ENCODE measurements at places on chromosomes 1 and 21.

- DNase-seq: no peak
Observed at GRCh38 chr1:76425201-76426145, 350.9 kb downstream of the ST6GALNAC3 start.

GRCh38 chr1:212542761-212543187, 65.8 kb upstream of the ATF3 start:
- no peak for DNase-seq

DNA sequence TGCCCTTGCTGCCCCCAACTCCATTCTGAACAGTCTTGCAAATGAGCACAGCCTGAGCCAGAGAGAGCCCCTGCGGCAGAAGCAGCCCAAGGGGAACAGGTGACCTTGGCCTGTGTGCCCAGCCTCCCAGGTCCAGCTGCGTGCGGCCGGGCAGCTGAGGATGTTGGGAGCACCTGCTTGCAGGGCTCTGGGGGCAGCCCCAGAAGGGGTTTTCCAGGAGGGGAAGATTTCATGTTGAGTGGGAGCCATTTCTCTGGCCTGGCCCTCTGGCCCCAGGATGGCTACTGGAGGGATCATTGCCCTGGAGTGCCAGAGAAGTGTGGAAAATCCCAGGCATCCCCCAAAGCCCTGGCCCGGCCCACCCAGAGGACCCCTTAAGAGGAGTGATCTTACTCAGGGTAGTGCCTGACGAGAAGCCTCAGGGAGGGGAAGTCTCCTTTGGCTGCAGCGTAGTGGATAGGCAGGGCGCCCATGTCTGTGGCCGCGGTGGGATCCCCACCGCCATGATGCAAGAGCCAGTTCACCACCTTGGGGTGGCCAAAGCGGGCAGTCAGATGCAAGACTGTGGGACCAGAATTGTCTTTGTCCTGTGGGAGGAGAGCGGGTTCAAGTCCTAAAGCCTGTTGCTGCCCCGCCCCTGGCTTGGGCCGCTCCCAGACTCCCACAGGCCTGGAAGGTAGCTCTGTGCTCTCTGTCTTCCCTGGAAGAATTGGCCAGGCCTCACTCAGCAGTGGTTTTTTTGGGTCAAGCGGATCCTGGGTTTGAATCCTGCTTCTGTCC, 20.6 kb upstream of the RNU1-4 start:
- no peak for DNase-seq

- peak; percentile 5 for DNase-seq
Observed at GRCh38 chr1:147337040-147337630, 94.7 kb downstream of the CHD1L start.

DNA sequence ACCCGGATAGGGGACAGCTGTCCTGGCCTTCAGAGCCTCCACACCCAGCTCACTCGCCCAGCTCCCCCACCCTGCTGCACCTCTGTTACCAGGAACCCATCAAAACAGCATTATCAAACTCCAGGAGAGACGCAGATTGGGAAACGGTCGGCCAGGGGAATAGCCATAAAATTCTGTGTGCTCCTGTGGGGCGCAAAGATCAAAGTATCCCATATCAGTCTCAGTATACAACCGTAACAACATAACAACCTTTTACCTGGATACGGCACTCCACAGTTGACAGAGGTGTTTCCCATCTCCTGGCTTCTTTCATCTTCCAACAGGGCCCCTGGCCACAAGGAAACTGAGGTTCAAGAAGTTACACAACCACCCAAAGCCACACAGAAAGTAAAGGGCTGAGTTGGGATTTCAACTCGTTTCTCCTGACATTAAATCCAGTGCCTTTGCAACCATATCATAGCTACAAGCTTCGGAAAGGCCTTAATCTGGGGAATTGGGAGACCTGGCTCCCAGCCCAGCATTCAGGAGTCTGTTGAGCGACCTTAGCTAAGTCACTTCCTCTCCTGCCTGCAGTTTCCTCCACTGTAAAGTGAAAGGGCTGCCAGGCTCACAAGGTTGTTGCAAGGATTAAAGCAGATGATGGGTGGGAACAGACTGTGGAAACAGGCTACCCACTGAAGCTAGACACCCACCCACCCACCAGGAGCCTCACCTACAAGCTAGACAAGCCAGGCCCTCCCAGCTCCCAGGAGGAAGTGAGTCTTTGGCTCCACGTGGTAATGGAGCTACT, 8.1 kb upstream of the EPHB2 start:
- DNase-seq: no peak

- DNase-seq: no peak
Observed at GRCh38 chr1:113269168-113269963, 120.9 kb upstream of the MAGI3 start.

GRCh38 chr1:208668991-208669390, 424.8 kb upstream of the PLXNA2 start:
- peak; percentile 40 for DNase-seq

GRCh38 chr21:16509476-16509875, 779.7 kb downstream of the USP25 start:
- no peak for DNase-seq

- DNase-seq: no peak
Observed at GRCh38 chr1:53725238-53725689, 13.7 kb downstream of the GLIS1 start.

- DNase-seq: no peak
Observed at GRCh38 chr1:63971557-63971956, 197.7 kb downstream of the ROR1 start.

DNA sequence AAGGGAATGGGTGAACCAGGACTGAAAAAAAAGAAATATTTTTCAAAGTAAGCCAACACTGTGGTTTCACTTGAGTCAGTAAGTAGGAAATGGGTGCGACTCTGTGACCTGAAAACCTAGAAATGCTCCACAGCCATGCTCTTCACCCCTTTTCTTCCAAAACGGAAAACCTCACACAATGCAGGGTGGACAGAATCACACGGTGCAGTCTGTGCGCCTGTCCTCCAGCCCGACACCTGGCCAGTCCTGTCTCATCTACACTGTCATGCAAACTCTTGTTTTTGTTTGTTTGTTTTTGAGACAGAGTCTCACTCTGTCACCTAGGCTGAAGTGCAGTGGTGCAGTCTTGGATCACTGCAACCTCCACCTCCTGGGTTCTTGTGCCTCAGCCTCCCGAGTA, 53.3 kb downstream of the B3GALT5 start:
- no peak for DNase-seq

- DNase-seq: no peak
Observed at GRCh38 chr1:153578936-153579335, 13.3 kb upstream of the S100A2 start.

- DNase-seq: no peak
Observed at GRCh38 chr21:31502537-31503143, 156.9 kb upstream of the SOD1 start.

GRCh38 chr1:224852901-224853568, 76.4 kb upstream of the DNAH14 start:
- DNase-seq: peak; percentile 61

DNA sequence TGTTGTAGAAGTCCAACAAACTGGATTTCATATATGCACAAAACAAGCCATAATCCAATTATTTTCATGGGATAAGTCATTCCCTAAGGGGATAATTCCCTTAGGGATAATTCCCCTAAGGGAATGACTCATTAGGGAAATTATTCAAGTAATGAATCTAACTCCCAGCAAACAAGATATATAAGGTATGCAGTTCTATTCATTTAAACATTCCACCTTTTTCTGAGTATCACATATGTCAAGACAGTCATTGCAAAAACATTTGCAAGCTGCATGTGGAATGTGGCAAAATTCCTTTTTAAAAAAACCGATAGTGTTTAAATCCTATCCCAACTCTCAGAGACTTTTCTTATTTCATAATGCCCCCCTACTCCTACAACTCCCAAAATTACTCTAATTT, 131.2 kb downstream of the AKT3 start:
- peak; percentile 9 for DNase-seq

DNA sequence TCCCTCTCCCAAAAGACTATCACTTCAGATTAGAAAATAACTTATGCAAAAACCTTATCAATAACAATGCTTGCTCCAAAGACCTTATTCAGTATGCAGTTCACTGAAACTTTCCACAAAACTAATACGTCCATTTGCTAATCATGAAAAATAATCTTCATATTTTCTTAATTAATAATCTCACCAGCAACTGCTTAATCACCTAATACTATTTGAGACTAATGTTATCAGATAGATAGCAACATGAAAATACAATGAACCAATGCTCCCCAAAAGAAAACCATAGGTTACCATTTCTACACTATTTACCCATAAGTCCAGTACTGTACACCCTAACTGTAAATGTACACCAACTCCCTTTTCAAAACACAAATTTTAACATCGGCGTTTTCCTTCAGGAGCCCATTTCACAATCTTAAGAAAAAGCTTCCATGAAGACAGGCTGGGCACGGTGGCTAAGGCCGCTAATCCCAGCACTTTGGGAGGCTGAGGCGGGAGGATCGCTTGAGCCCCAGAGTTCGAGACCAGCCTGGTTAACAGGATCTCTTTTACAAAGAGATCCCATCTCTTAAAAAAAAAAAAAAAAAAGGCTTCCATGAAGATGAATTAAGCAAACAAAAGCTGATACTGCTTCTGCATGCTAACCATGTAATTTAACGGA, 1.7 kb downstream of the GNB1 start:
- no peak for DNase-seq

- DNase-seq: no peak
Observed at GRCh38 chr1:199959775-199960110, 67.8 kb upstream of the NR5A2 start.

- peak; percentile 60 for DNase-seq
Observed at GRCh38 chr1:998995-999724, 737 bp downstream of the HES4 start.

DNA sequence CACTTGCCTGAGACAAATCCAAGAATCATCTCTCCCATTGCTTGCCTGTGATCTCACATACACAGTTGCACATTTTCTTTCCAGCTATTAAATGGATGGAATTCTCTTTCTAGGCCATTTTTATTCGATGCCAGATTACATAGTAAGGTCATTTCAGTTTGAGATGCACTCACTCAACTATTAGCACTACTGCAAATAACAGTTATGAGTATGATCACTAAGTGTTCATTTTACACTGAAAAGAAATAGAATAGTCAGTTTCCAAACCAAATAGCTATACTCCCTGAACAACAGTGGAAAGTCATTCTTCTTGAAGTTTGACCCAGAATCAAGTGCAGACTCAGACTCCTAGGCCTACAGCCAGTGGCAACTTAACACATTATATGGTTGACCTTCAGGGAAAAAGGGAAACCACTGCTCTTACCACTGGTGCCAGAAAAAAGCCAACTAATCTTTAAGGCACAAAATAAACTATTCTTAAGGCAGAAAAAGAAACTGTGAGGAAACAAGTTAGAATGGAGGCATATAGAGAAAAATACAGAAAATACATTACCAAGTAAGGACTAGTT, 31.5 kb downstream of the WNT2B start:
- no peak for DNase-seq

- DNase-seq: no peak
Observed at GRCh38 chr1:31755197-31755611, 8.9 kb downstream of the ADGRB2 start.

DNA sequence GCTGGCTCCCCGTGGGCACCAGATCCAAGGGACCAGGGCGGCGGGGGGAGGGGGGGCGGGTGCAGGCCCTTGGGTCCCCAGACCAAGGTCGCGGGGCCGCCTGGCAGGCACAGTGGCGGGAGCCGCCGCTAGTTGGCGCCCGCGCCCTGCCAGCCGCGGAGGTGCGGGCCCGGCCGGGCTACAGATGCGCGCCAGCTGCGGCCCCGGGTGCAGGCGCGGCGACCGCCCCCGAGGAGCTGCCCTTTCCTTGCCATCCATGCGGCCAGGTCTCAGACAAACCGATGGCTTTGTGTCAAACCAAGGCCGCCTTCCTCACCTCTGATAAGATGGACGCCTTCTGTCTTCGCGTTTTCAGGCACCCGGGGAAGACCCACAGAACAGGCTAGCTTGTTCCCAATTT, 2.2 kb upstream of the RUNX3 start:
- DNase-seq: no peak

DNA sequence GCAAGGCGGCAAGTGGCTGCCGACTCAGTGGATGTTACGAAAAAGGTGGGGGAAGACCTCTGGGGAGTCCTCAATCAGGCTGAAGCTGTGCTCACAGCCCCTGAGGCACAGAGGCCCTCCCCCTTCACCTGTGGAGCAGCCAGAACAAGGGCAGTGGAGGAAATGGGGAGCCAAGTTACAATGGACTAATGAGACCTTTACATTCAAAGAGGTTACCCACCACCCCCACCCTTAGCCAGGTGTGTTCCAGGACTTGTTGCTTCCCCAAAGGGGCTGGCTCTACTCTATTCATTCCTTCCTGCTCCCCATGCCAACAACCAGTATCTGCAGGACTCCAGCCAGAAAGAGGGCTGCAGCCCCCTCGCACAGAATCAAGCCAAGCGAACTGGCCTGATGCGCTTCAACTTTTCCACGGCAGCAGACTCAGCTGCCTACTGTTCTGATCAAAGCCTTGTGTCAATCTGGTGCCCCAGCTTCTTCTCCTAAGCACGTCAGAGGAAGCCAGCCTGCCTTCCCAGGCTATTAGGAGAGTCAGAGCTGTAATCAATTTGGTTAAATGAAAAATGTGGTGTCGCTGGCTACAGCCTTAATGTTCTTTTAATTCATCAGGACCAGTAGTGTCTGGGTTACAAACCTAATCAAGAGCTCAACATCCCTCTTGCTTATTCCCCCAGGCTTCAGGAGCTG, 1.8 kb upstream of the SYT2 start:
- DNase-seq: no peak

DNA sequence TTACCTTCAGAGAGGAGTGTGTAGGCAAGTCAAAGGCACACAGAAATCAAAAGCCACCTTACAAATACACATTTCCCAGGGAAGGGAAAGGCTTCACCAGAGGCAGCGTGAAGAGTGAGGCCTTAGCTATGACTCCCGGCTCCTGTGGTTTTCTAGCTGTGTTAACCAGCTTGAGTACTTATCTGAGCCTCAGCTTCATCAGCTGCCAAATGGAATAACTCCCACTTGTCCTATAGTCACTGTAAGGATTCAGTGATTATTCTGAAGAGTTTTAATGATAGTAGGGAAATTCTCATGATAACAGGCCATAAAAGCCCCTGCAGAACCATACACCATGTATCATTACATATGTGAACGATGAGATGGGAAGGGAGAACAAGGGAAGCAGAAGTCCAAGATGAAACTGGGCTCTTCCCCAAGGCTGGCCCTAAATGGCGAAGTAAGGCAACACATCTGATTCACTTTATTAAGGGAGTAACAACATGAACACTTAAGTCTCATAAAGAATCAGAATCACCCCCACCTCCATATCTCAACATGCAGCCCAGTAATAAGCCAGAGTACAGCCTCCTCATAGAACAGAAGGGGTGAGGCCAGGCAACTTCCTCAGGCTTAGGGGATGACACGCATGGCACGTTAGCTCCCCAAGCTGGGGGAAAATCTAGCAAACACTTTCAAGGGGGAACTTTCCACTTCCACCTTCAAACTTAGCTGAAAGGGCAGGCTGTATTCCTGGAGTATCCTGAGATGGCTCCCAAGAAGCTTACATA, 63.7 kb downstream of the SLC66A1 start:
- DNase-seq: peak; percentile 56

DNA sequence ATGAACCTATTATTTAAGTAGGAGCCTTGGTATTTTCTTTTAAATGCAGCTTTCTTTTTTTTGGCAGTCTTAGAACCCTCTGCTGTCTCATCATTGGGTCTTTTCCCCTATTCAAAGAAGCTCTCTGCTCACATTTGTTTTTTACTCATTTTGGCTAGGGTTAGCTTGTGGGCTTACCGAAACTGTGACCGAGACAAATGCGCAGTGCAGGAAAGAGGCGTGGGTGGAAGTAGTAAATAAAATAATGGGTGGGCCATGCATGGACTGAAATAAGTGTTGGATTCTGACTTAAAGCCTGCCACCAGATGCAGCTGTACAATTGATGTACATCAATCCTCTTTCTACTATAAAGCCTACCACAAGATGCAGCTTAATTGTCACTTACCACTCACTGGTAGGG, 14.7 kb downstream of the XPR1 start:
- DNase-seq: no peak

GRCh38 chr1:76053021-76053420, 21.5 kb upstream of the ST6GALNAC3 start:
- no peak for DNase-seq
